ENCODE measurements at places on chromosomes 16 and 17.

DNA sequence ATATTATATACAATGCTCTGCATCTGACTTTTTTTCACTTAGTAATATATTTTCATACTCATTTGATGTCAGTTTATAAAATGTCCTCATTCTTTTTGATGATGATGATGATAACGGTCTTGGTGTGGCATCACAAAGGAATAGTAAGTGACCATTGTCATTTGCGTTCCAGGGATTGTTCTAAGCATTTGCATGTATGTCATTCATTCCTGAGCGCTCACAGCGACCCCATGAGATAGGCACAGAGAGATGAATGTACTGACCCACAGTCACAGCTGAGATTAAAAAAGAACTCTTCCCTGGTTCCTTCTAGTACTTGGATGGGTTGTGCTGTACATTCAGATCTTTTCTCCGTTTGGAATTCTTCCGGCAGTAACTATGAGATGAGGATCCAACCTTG lies 21.2 kb upstream of the MSI2 start:
- DNase-seq: no peak

- DNase-seq: peak; percentile 96
Observed at GRCh38 chr17:78862073-78863023, 21.7 kb upstream of the USP36 start.

DNA sequence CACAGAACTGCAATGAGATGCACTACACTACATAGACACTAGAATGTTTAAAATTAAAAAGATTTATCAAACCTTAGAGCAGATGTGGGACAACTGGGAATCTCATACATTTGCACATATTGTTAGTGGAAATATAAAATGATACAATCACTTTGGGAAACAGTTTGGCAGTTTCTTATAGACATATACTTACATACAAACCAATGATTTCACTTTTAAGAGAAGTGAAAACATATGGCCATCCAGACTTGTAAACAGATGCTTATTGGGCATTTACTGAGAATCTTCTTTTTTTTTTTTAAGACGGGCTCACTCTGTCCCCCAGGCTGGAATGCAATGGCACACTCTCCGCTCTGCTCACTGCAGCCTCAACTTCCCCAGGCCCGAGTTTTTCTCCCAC lies 50.1 kb downstream of the AXIN2 start:
- no peak for DNase-seq

DNA sequence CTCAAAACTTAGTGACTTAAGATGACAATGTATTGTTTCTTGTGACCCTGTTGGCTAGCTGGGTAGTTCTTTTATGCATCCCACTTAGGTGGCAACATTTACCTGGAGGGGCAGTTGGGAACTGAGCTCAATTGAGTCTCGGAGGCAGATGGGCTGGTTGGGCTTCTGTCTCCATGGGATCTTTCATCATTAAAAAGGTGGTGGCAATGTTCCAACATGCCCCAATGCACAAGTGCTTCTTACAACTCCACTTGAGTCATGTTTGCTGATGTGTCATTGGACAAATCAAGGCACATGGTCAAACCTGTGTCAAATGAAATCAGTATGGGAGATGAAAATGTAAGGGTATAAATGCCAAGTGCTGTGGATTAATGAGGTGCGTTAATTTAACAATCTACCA lies 11.7 kb upstream of the HS3ST3B1 start:
- DNase-seq: no peak

- no peak for DNase-seq
Observed at GRCh38 chr17:67223924-67224323, 21.1 kb downstream of the HELZ start.

DNA sequence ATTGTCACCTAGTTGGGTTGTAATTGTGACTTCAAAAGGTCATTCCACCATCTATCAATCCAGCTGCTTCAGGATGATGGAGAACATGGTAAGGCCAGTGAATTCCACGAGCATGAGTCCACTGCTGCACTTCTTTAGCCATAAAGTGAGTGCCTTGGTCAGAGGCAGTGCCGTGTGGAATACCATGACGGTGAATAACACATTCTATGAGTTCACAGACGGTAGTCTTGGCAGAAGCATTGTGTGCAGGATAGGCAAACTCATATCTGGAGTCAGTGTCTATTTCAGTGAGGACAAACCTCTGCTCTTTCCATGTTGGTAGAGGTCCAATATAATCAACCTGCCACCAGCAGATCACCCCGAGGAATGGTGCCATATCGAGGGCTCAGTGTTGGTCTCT lies 650.9 kb downstream of the KCNJ2 start:
- DNase-seq: peak; percentile 20

DNA sequence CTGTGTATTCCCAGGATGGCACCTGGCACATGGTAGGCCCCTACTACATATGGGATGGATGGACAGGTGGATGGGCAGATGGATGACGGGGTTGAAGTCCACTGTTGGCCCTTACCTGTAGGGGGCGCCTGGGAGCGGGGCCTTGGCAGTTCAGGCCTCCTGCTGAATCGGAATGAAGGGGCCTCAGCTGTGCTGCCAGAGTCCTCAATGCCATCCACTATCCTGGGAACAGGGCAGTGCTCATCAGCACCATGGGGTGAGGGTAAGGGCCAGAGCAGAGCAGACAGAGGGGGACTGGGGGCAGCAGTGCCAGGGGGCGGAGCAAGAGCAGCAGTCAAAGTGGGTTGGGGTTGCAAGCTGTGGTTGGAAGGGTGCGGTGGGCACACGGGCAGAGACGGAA lies 8.3 kb upstream of the RAB5C start:
- DNase-seq: no peak

GRCh38 chr16:64627781-64628180 lies 494.1 kb downstream of the CDH11 start:
- DNase-seq: no peak

GRCh38 chr17:77856551-77857305 lies 101.8 kb upstream of the TNRC6C start:
- DNase-seq: no peak

GRCh38 chr16:84594725-84595038 lies 23.2 kb downstream of the COTL1 start:
- DNase-seq: no peak

- DNase-seq: no peak
Observed at GRCh38 chr17:47897561-47897960, 1.5 kb downstream of the SP2 start.

All from fibroblast of skin of right biceps (primary cell).